ENCODE measurements at places on chromosomes 11 and 22. TPM values are rescaled to one million over a fixed set of nuclear protein-coding genes. Genes with fewer than 3 reads are reported as not detected.

Gene TPBGL
- 0.31 TPM for total RNA-seq

Gene RASL10A
- total RNA-seq = 0.67 TPM

Gene C11orf91
- 0.85 TPM for total RNA-seq

Gene OR51E2
- total RNA-seq = not detected

Gene FXYD6
- total RNA-seq = 0.32 TPM

Gene TNNT3
- total RNA-seq = not detected

Gene PLA2G3
- total RNA-seq = not detected

Gene PIWIL4
- total RNA-seq = 0.20 TPM

Gene RIMBP3B
- total RNA-seq = 0.67 TPM

Gene LRRC4C
- total RNA-seq = not detected

Measured in A549 treated with ZK216348 at 1 μM for 4 hours (cell line).